Activated CD4-positive, alpha-beta T cell treated with anti-CD3 and anti-CD28 coated beads, Interleukin-10, Interleukin-2, amounts not matched to agents 100 ng/mL and 50 ng/mL, durations not matched to agents 16 hours and 8 hours (primary cell): ENCODE measurements at places on chromosomes 2 and 18.

DNA sequence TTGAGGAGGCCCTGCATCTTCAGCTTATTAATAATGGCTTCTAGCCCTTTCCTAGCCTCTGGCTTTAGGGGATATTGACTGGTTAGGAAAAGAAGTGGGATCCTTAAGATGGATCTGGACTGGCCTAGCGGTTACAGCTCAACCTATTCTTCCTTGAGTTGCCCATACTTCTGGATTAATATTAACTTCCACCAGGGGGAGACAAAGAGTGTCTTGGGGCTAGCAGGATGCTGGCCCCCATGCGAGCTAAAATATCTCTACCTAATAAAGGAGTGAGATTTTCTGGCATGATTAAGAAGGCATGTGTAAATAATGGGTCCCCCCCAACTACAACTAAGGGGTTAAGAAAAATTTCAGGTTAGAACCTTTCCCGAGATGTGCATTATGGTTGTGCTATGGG is 23.2 kb upstream of the PLA2R1 start:
- DNase-seq, result peak; percentile 17

DNA sequence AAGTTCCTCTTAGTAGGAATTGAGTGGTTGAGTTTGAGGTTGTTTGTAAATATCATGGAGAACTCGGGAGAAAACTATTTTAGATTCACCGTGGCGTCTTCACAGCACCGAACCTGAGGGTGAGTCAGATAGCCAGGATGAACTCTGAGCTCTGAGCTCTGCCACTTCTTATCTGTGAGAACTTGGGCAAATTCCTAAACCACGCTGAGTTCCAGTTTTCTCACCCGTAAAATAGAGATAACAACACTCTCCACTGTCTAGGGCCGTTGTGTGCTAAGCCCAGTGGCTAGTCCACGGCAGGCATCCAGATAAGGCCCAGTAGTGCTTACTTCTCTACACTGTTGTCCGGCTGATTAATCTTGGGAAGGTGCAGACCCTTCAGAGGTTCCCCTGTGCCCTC is 7.0 kb downstream of the KIF5C start:
- DNase-seq, result no peak

- DNase-seq, result peak; percentile 68
Observed at GRCh38 chr2:33494155-33494779, 17.8 kb downstream of the RASGRP3 start.

GRCh38 chr2:122831649-122832048 is 1076.2 kb downstream of the TSN start:
- no peak for DNase-seq

DNA sequence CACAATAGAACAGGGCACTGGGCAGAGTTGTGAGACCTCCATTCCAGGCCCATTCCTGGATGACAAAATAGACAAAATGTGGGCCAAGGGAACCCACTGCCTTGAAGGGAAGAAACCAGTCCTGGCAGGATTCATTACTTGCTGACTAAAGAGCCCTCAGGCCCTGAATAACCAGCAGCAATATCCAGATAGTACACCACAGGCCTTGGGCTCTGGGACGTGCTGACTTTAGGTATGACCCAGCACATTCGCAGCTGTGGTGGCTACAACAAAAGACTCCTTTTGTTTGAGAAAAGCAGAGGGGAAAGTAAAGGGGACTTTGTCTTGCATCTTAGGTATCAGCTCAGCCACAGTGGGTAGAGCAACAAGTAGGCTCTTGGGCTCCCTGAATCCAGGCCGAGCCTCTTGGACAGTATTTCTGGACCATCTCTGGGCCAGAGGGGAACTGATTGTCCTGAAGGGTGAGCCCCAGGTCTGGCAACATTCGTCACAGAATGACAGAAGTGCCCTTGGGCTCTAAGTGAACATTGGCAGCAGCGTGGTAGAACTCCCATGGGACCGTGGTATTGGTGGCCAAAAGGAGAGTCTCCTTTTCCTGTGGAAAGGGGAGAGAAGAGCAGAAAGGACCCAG is 89.9 kb upstream of the CD226 start:
- DNase-seq, result no peak

DNA sequence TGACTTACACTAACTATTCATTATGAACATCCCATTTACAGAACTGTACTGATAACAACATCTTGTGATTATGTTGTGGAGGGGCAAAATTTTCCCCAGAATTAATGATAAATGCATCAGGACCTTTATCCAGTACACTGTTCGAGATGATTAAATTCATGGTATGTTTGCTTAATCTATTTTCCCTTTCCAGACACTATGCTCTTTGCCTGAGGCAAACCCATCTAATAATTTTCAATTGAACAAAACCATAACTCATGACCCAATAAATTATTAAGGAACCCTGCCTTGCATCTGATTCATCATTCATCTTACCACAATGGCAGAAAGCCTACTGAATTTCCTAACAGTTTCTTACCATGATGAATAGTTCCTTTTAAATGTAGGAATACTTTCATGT is 385.0 kb downstream of the DSEL start:
- DNase-seq, result no peak
